ENCODE measurements at places on chromosomes 1 and 21.

GRCh38 chr1:232655028-232655745, 25.3 kb upstream of the SIPA1L2 start:
- DNase-seq: no peak

DNA sequence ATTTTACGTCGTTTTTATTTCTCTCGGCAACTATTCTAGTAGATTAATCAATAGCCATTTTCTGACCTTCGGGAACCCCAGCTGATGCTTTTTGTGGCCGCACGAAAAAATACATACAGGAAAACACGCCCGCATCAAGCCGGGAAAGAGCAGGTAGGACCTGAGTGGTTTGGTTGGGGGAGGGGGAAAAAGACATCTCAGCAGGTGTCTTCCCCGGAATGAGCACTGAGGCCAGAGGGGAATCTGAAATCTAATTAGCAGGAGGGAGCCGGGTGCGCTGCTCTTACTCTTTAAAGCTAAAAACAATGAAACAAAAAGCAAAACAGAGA, 618 bp upstream of the FOXD3 start:
- DNase-seq: no peak

DNA sequence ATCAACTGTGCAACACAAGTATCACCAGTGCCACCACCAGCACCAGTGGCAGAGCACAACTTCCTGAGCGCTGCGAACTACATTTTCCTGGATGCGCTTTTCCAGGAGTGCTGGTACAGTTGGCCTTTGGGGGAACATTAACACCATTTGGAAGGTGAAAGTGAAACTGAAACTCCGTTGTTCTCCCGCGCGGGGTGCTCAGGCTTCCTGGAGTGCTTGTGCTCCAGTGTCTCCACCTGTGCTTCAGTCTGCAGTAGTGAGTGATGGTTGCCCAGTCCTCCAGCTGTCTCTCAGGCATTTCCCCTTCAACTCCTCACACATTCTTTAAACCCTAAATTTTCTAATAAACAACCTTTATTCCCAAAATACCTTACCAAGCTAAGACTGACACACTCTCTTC, 187.8 kb downstream of the LRRIQ3 start:
- DNase-seq: no peak

DNA sequence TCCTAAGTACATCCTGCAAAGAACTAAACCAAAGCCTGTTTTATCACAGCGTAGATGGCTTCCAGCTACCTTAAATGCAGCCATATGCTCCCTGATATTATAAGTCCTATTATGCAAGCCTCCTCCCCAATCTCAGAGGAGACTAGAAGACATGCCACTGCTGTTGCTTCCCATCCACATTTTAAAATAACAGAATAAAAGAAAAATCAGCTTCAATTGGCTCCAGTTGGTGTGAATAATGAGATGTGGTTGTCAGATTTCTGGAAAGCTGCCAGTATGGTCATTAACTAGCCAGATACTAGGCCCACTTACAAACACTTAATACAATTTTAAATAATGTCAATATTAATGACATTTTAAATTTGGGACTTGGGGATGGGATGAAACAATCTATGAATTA, 25.7 kb downstream of the WARS2 start:
- no peak for DNase-seq

GRCh38 chr1:2499986-2500596, 24.0 kb downstream of the PLCH2 start:
- no peak for DNase-seq
